ENCODE measurements at places on chromosomes 5 and 9.

- no peak for DNase-seq
These were observed 11.7 kb downstream of the C5 start for GRCh38 chr9:121038362-121038761.

- no peak for DNase-seq
These were observed 114.3 kb downstream of the ASTN2 start for GRCh38 chr9:117300371-117301110.

DNA sequence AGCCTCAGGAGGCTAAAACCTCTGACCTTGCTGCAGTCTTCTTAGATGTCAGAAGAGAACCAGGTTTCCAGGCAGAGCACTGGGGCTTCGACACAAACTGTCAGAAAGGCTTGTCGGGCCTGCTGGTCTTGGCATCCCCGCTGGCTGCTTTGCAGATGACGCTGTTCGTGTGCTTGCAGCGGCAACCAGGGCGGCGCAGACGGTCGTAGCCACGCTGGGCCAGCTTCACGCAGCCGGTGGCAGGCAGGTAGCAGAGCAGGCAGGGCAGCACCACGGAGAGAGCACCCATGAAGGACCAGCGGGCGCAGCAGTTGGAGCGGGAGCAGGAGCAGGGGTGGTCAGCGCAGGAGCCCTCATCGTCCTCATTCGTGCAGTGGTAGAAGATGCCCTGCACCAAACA is 10.7 kb downstream of the SPRY4 start:
- no peak for DNase-seq

- DNase-seq = no peak
These were observed 485.1 kb upstream of the PAPPA start for GRCh38 chr9:115668521-115668920.

- no peak for DNase-seq
These were observed 11.4 kb downstream of the GOLGA1 start for GRCh38 chr9:124929464-124929863.

DNA sequence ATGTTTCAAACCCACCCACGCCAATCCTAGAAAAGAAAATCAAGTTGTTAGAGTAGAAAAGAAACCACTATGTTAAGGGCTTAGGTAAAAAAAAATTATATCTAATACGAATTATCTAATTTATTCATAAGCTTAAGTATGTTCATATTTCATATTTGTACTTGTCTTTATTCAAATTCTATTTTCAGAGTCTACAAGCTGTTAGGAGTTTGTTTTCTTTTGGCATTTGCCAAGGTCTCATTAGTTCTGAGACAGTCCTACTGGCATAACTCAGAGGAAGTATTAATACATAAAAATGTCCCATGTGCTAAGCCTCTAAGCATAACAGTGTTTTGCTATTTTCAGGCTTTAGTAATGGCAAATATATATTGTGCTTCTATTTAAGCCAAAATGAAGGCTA is 57.6 kb downstream of the STARD4 start:
- no peak for DNase-seq

GRCh38 chr9:92635760-92636159 is 34.2 kb downstream of the IPPK start:
- no peak for DNase-seq

DNA sequence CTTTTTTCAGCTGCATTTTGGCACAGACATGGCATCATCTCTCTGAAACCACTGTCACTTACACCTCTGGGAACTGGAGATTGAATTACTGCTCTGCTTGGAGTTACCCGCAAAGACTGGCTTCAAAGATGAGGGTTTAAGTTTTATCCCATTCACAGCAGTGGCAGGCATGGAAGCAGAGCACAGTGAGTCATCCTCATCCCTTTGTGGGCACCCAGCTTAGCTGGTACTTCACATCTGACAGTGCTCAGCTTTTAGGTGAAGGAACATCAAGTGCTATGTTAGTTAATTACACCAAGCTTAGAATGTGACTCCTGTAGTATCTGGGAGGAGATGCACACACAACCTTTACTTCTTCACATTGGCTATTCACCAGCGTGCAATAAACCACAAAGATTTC is 24.8 kb upstream of the ALDH1A1 start:
- DNase-seq = no peak

- no peak for DNase-seq
These were observed 68.8 kb upstream of the APC start for GRCh38 chr5:112668911-112669310.

DNA sequence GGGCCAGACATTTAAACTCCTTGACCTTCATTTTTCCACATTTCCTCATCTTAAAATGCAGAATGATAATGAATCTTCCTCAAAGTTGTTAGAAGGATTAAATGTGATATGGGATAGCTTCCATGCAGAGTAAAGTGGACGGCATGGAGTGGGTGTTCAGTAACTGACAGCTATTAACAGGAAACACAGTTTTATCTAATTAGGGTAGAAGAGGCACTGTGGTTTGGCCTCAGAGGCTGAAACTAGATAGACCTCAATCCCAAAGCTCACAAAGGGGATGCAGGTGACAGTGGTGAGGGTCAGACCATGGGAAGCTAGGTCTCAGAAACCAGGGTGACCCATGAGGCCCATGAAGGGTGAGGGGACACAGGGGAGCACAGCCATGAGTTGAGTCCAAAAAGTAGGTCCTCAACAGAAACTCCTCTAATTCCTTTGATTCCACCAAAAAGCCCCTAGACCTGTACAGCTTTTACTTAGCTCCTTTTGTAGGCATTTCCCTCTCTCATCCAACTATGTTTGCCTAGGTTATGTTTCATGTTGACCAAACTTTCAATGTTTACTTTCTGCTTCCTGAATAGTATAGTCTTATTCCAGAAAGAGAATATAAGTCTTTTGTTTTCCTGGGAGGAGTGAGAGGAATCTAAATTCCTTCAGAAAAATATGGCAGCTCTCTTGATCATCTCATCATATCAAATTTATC is 27.9 kb upstream of the GLDC start:
- no peak for DNase-seq

- DNase-seq = no peak
These were observed 6.1 kb upstream of the BARX1 start for GRCh38 chr9:93960971-93961841.

- no peak for DNase-seq
These were observed 33.4 kb downstream of the SARDH start for GRCh38 chr9:133704711-133705181.

DNA sequence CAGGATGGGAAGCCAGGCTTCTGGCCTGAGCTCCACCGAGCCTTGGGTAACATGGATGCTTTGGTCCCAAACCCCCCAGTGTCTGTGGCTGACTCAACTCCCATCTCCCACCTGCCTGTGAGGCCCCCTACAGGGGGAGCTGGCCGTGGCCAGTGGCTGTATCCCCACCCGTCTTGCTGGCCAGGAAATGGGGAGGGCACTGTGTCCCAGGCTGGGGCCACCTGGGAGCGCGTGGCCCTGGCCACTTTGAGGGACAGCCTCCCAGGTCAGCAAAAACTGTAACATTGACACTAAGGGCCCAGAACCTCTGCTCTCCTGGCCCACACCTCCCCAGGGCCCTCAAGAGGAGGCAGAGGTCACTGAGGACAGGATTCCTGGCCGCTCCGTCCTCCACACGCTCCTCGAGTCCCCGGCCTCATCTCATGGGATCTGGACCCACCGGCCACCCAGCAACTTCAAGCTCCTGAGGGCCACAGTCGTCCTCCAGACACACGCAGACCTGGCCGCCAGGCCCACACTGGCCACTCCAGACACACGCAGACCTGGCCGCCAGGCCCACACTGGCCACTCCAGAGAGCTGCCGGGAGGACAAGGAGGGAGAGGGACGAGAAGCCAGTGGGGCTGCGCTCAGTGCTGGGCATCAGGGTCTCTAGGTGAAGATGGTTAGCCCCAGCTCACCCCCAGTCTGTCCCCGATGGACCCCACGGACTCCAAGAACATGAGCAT is 44.2 kb downstream of the DBH start:
- no peak for DNase-seq

DNA sequence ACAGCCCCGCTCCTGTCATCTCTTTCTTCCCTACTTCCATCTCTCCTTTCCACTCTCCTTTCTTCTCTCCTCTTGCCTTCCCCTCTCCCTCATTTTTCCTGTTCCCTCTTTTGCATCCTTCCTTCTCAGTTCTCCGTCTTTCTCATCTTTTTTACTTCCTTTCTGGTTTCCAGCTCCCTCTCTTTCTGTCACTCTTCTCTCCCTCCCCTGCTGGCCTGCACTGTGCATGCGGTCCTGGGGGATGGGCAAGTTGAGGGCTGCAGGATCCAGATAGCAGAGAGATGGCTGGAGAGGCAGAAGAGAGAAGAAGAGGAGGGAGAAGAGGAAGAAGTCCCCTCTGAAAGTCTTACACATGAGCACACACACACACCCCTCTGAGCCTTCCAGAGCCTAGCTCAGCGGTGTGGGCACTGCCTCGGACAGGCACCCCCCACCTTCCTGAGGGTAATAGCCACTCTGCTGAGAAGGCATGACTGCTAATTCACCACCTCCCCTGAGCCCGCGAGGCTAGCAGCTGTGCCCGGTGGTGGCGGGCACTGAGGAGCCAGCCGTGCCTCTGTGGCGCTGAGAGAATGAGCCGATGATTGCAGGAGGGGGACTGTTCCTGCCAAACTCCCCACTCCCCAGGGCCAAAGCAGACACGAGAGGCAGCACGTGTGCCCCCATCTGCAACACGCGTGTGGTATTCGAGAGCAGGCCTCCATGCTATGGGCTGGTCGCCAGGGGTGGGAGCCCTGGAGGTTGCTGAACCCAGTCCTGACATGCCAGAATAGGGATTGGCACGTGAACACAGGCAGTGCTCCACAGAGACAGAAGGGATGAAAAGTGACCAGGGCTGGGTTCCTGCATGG is 3.7 kb upstream of the CAMK2A start:
- DNase-seq = no peak

DNA sequence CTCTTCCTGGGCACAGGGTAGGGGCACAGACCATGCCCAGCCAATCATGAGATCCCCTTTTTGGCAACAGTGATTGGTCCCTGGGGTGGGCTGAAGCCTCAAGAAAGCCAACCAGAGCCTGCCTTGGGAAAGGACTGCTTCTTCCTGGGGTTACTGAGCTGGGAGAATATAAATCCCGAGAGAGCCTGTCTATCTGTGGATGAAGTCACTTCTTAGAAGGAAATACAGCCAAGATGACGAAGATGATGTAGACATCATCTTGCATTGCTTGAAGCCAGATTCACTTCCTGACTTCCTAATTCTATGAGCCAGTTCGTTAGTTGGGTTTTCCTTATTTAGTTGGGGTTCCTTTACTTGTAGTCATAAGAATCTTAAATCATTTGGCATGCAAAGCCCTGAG is 50.1 kb upstream of the PWWP2A start:
- DNase-seq = no peak

GRCh38 chr9:86550401-86550800 is 196.2 kb upstream of the TUT7 start:
- DNase-seq = no peak

DNA sequence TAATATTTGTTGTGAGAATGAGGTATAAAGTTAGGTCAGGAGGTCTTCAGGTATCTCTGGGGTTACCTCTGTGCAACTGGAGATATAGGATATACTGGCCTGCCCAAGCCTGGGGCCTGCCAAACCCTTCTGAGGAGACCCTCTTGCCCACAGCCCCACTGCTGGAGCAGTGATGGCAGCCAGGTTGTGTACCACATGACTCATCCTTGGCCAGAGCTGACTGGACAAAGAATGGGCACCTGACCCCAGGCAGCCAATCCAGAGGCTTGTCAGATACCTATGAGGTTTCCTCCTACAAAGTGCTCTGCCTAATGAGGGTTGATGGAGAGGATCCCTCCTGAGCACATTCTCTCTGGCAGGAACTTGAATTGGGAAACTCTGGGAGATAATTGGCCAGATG is 56.1 kb upstream of the TBC1D2 start:
- DNase-seq = no peak

DNA sequence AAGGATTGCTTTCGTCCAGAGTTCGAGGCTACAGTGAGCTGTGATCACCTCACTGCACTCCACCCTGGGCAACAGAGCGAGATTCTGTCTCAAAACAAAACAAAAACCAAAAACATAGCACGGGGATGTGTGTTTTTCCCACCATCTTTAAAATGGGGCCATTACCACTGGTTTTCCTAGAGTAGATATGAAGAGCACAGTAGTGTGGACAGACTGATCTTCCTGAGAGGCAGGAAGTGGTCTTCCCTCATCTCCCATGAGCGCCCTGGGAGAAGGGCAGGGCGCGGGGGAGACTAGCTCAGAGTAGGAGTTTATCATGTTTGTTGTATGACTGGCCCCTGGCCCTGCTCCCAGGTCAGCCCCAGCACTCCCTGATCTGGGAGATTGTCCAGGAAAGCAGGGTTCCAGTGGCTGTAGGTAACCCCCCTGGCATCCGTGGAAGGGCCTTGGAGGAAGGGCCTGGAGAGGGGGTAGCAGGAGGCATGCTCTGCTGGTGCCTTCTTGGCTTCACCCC is 2.3 kb downstream of the SUSD3 start:
- DNase-seq = no peak

- no peak for DNase-seq
These were observed 36.2 kb upstream of the REEP2 start for GRCh38 chr5:138402640-138403039.

- DNase-seq = no peak
These were observed 200.6 kb upstream of the IRX1 start for GRCh38 chr5:3394891-3395599.

DNA sequence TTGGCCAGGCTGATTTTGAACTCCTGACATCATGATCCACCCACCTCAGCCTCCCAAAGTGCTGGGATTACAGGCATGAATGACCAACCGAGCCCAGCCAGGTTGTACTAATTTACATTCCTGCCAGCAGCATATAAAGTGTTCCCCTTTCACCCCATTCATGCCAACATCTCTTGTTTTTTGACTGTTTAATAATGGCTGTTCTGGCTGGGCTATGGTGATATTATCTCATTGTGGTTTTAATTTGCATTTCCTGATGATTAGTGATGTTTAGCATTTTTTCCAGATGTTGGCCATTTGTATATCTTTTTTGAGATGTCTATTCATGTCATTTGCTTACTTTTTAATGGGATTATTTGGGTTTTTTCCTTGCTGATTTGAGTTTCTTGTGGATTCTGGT is 87.3 kb downstream of the INVS start:
- DNase-seq = no peak

DNA sequence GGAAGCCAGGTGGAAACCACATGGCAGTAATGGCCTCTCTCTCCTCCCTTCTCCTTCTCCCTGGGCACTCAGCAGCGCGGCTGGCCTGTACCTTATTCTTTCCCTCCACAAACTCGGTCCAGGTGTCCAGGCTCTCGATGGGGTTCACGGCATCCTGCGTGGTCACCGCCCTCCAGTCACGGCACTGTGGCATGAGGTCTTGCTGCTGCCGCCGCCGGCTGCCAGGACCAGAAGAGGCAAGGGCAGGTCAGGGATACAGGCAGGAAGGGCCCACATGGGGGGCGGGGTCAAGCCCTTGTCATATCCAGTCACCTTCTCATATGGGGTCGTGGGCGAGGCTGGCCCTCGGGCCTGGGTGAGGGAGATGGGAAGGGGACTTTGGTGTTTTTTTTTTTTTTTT is 25.6 kb downstream of the FLT4 start:
- DNase-seq = no peak

DNA sequence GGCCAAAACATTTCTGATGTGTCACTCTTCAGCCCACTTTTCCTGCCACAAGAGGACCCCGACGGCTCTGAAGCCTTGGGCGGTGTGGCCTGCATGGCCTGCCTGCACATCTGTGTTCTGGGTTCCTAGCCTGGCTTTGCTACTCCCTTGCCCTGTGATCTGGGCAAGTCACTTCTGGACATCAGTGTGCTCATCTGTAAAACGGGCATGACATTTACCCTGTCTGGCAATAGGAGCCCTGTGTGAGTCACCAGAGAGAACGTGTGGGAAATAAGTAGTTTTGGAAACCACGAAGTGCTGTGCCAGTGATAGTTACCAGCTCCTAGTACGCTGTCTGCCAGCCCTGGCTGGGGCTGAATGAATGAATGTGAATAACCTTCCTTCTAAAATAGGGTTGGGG is 90.8 kb downstream of the MACROH2A1 start:
- no peak for DNase-seq

- no peak for DNase-seq
These were observed 221.4 kb downstream of the RAB3C start for GRCh38 chr5:58804291-58804690.
